ENCODE measurements at places on chromosomes 12 and 14. TPM values are rescaled to one million over a fixed set of nuclear protein-coding genes. Genes with fewer than 3 reads are reported as not detected.

DNA sequence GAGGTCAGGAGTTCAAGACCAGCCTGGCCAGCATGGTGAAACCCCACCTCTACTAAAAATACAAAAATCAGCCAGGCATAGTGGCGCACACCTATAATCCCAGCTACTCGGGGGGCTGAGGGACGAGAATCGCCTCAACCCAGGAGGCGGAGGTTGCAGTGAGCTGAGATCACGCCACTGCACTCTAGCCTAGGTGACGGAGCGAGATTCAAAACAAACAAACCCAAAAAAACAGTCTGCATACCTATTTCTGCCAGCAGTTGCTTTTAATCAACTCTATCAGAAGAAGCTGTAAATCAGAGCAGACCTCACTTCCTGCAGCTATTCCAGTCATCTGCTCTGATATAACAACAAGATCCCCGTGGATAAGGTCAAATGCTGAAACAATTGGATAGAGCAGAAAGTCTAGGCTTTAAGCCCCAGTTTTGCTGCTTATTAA is 50.5 kb downstream of the LIMA1 start:
- H3K4me3 ChIP-seq: no peak overlapping the region
- no peaks in the 10 kb centered on the region for H3K27me3 ChIP-seq
- H3K4me1 ChIP-seq: peaks cover 8% of the 10 kb centered on the region
- H3K27ac ChIP-seq: no peak overlapping the region
- no peaks in the 10 kb centered on the region for H3K36me3 ChIP-seq

DNA sequence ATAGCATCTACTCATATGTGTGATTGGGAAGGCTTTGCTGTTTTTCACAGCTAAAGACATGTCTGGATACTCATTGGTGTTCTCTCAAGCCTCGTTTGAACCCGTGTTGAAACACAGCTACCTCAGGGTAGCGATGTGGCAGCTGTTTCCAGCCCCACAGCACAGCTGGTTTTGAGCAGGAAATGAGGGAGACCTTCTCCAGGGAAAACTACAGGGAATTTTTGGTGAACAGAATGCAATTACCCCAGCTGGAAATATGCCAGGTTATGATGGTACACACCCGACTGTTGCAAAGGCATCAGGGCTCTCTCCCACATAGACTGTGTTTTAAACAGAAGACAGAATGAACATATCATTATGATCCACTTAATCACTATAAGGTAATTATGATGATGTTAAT is 828.9 kb downstream of the VRK1 start:
- DNase-seq: no peak
- H3K4me1 ChIP-seq: no peaks in the 10 kb centered on the region
- H3K36me3 ChIP-seq: no peaks in the 10 kb centered on the region
- peaks cover 6% of the 10 kb centered on the region for H3K27me3 ChIP-seq
- no peak overlapping the region for H3K4me3 ChIP-seq

The GXYLT1 gene
- total RNA-seq: 5.1 TPM

DNA sequence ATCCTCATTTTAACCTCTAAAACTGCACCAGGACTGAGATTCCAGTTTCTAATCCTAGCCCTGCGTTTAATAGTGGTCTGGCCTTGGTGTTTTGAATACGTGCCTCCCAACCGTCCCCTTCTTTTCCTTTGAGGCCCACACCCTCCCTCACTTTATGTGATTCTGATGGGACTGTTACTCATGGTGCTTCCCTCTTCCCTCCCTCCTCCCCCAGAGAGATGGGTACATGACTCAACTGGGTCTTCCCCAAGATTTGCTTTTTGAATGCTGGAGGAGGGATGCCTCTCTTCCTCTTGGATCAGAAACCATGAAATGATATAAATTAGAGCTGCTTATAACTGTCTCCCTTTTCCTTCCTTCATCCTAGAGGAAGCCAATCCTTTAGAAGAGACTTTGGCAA is 8.2 kb upstream of the PPP2R5E start:
- peak; percentile 60 for DNase-seq
- H3K4me3 ChIP-seq: no peak overlapping the region
- no peaks in the 10 kb centered on the region for H3K36me3 ChIP-seq
- H3K4me1 ChIP-seq: peaks cover 8% of the 10 kb centered on the region

The DPPA3 gene
- total RNA-seq: not detected

The TRPV4 gene
- total RNA-seq: 1.6 TPM

- H3K4me3 ChIP-seq: no peak overlapping the region
- no peak for DNase-seq
- H3K4me1 ChIP-seq: peaks cover 15% of the 10 kb centered on the region
- H3K27ac ChIP-seq: no peak overlapping the region
Observed at GRCh38 chr14:32336702-32337101, 7.6 kb downstream of the AKAP6 start.

DNA sequence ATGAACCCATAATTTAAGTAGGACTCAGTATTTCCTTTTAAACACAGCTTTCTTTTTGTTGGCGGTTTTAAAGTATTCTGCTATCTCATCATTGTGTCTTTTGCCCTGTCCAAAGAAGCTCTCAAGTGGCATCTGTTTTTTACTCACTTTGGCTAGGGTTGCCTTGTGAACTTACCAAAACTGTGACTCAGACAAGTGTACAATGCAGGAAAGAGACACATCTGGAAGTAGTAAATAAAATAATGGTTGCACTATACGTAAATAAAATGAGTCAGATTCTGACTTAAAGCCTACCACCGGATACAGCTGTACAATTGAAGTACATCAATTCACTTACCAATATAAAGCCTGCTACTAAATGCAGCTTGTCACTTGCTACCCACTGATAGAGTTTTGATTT is 619.2 kb upstream of the LRFN5 start:
- H3K36me3 ChIP-seq: no peaks in the 10 kb centered on the region
- H3K27ac ChIP-seq: peak overlapping the region; percentile 42
- peak; percentile 62 for DNase-seq
- H3K4me1 ChIP-seq: peaks cover 21% of the 10 kb centered on the region
- no peaks in the 10 kb centered on the region for H3K27me3 ChIP-seq

The SERPINA9 gene
- total RNA-seq: not detected

The STON2 gene
- 12.3 TPM for total RNA-seq

GRCh38 chr12:26817183-26817591 is 15.8 kb downstream of the ITPR2 start:
- H3K36me3 ChIP-seq: no peaks in the 10 kb centered on the region
- no peaks in the 10 kb centered on the region for H3K27me3 ChIP-seq
- H3K27ac ChIP-seq: no peak overlapping the region

- no peak overlapping the region for H3K4me3 ChIP-seq
- H3K4me1 ChIP-seq: no peaks in the 10 kb centered on the region
- H3K27ac ChIP-seq: no peak overlapping the region
- no peaks in the 10 kb centered on the region for H3K36me3 ChIP-seq
Observed at GRCh38 chr12:65324056-65324455, 45.6 kb downstream of the MSRB3 start.

DNA sequence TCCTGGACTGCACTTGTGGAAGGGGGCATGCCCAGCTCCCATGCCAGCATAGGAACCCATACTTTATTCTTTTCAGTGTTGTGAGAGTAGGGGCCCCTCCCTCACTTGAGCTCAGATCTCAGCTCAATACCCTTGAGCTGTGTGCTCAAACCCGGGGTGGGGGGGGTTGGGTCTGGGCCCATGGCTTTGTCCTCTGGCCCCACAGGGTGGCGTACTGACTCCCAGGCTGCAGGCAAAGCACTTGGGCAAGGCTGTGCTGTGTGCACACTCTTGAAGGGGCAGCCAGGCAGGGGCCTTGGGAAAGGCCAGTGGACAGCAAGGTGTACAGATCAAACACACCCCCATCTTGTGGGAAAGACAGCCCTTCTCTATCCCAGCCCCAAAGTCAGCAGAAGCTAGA is 81.8 kb downstream of the WIF1 start:
- H3K27ac ChIP-seq: no peak overlapping the region
- no peak overlapping the region for H3K4me3 ChIP-seq
- no peaks in the 10 kb centered on the region for H3K4me1 ChIP-seq
- no peak for DNase-seq

The NEMP1 gene
- 16.4 TPM for total RNA-seq

DNA sequence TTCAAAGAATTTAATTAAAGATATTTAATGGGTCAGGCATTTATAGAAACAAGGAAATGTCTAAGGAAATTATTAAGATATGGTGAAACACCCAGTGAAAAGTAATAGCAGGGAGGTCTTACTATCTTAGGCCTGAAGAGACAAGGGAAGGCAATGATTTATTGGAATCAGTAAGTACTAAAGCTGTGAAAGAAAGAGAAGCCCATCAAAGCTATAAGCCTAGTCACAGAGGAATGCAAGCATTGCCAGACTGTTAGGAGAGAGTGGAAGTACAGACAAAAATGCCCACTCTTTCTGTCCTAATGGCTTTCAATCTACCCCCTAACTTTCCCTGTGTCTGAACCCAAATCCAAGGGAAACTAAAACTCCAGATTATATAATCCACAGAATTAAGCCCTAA is 69.2 kb upstream of the PIK3C2G start:
- no peaks in the 10 kb centered on the region for H3K4me1 ChIP-seq
- no peaks in the 10 kb centered on the region for H3K27me3 ChIP-seq
- no peaks in the 10 kb centered on the region for H3K36me3 ChIP-seq
- no peak overlapping the region for H3K27ac ChIP-seq

The RNASE7 gene
- total RNA-seq: not detected

- H3K27me3 ChIP-seq: no peaks in the 10 kb centered on the region
- H3K27ac ChIP-seq: no peak overlapping the region
- peaks cover 32% of the 10 kb centered on the region for H3K36me3 ChIP-seq
- no peak overlapping the region for H3K4me3 ChIP-seq
- peaks cover 6% of the 10 kb centered on the region for H3K4me1 ChIP-seq
Observed at GRCh38 chr14:95125221-95125620, 32.1 kb downstream of the DICER1 start.

The KRT81 gene
- 2,042 TPM for total RNA-seq

DNA sequence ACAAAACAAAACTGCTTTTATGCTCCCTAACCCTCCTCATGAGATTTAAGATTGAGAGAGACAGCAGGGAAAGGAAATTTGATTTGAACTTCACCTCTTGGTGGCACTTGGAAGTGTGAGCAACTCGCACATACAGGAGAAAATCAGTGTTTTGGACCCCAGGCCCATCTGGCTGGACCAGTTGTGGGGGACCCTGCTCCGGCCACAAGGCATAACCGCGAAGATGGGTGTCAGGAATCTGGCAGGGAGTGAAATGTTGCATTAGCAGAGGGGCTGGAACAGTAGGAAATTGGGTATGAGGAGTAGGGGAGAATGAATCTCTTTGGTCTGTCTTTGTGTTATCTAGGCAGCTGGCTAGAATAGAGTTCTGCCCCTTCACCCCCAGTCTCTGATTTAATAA is 1.2 kb downstream of the CIROP start:
- H3K36me3 ChIP-seq: no peaks in the 10 kb centered on the region
- DNase-seq: no peak
- no peak overlapping the region for H3K4me3 ChIP-seq
- H3K4me1 ChIP-seq: no peaks in the 10 kb centered on the region
- no peak overlapping the region for H3K27ac ChIP-seq

- H3K4me1 ChIP-seq: peaks cover under 1% of the 10 kb centered on the region
- no peak for DNase-seq
- H3K27me3 ChIP-seq: no peaks in the 10 kb centered on the region
- no peaks in the 10 kb centered on the region for H3K36me3 ChIP-seq
- no peak overlapping the region for H3K27ac ChIP-seq
Observed at GRCh38 chr14:63901434-63902085, 48.8 kb downstream of the SYNE2 start.

GRCh38 chr12:18651525-18651924 is 86.3 kb downstream of the PLCZ1 start:
- H3K36me3 ChIP-seq: no peaks in the 10 kb centered on the region
- no peak overlapping the region for H3K4me3 ChIP-seq
- no peaks in the 10 kb centered on the region for H3K27me3 ChIP-seq
- DNase-seq: no peak

GRCh38 chr14:33587791-33588190 is 363.1 kb downstream of the EGLN3 start:
- no peaks in the 10 kb centered on the region for H3K36me3 ChIP-seq
- H3K27me3 ChIP-seq: no peaks in the 10 kb centered on the region
- H3K27ac ChIP-seq: no peak overlapping the region
- DNase-seq: no peak
- H3K4me3 ChIP-seq: no peak overlapping the region
- peaks cover 24% of the 10 kb centered on the region for H3K4me1 ChIP-seq

DNA sequence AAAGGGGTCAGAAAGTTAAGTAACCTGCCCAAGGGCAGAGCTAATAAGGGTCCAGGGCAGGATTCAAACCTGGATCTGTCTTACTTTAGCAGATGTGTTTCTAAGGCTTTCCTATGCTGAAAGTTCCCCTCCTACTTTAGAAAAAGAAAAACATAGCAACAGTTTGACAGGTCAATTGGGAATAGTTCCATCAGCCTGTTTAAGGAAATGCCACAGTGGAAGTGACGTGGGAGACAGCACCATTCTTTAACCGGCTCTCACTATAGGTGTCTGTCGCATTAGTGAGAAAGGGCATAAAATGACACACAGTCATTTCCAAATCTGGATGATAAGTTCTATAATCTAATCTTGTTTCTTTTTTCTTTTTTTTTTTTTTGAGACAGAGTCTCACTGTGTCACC is 7.3 kb downstream of the ALDH1L2 start:
- no peak overlapping the region for H3K4me3 ChIP-seq
- H3K27ac ChIP-seq: no peak overlapping the region
- H3K36me3 ChIP-seq: no peaks in the 10 kb centered on the region
- H3K27me3 ChIP-seq: no peaks in the 10 kb centered on the region
- no peak for DNase-seq
- no peaks in the 10 kb centered on the region for H3K4me1 ChIP-seq

DNA sequence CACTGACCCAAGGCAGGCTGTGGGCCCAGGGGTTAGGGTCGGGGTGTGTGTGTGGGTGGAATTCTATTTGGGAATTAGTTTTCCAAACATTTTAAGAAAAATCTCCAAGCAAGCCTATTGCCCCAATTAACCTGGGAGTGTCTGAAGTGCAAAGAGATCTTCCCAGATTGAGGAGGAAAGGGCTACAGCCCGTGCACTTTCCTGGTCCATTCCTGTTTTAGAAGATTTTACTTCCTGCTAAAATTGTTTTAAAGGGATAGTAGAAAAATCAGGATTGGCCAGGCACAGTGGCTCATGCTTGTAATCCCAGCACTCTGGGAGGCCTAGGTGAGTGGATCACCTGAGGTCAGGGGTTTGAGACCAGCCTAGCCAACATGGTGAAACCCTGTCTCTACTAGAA is 5.3 kb downstream of the DCTN2 start:
- H3K36me3 ChIP-seq: peaks cover 19% of the 10 kb centered on the region
- H3K4me1 ChIP-seq: peaks cover 12% of the 10 kb centered on the region
- no peak overlapping the region for H3K4me3 ChIP-seq
- no peak for DNase-seq

The CD27 gene
- not detected for total RNA-seq

DNA sequence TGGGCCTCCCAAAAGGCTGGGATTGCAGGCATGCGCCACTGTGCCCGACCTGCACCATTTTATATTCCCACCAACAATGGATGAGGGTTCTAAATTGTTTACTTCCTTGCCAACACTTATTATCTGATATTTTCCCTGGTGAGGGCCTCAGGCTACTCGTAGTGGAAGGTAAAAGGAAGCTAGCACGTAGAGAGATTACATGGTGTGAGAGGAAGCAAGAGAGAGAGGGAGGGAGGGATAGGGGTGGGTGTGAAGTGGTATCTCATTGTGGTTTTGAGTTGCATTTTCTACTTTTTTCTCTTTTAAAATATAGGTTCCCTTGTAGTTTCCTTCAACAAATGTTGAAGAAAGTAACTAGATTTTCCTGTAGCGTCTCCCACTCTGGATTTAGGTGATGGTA is 30.9 kb downstream of the MYO1H start:
- H3K36me3 ChIP-seq: no peaks in the 10 kb centered on the region
- H3K4me3 ChIP-seq: no peak overlapping the region
- H3K27me3 ChIP-seq: peaks cover 71% of the 10 kb centered on the region
- DNase-seq: no peak
- H3K27ac ChIP-seq: no peak overlapping the region
- no peaks in the 10 kb centered on the region for H3K4me1 ChIP-seq
